ENCODE measurements at places on chromosomes 2 and 18.

DNA sequence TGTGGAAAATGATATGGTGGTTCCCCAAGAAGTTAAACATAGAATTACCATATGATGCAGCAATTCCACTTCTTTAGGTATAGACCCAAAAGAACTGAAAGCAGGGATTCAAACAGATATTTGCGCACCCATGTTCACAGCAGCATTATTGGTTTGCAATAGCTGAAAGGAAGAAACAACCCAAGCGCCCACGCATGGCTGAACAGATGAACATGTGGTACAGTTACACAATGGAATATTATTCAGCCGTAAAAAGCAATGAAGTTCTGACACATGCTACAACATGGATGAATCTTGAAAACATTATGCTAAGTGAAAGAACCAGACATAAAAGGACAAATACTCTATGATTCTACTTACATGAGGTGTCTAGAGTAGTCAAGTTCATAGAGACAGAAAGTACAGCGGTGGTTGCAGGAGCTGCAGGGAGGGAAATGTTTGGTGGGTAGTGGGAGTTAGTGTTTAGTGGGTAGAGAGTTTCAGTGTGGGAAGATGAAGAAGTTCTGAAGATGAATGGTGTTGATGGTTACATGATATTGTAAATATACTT is 26.7 kb upstream of the ASPRV1 start:
- no peak for DNase-seq

DNA sequence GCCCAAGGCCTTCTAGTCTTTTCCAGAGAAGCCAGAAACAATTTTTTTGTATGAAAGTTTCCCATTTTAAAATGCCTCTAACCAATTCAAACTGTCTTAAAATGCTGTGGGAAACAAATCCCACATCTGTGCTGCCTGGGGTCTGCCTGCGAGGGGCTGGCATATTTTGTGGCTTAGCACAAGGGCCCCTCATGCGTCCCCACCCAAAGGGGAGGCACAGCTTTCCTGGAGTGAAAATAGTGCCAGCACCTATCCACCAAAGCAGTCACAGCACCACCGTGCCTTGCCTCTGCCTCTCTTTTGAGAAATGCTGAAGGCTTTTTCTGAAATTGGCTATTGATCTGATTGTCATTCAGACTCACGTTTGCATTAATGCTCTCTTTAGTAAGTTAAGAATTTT is 22.2 kb upstream of the GNAL start:
- DNase-seq = no peak

DNA sequence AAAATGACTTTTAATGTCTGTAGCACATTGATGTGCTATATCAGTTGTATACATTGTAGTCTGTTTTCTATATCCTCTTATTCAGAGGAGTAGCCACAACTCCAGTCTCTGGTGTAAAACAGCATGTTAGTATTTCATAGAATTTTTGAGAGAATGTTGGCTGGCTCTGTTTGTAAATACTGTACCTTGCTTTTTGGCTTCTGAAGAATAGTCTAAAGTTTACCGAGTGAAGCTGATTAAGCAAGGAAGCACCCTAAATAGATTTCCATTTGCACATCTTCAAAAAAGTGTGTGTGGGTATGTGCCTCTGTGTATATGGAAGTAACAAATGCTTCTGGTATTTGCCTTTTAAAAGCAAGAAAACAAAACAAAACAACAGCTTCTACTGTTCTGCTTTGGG is 50.5 kb downstream of the MAP4K4 start:
- DNase-seq = no peak

DNA sequence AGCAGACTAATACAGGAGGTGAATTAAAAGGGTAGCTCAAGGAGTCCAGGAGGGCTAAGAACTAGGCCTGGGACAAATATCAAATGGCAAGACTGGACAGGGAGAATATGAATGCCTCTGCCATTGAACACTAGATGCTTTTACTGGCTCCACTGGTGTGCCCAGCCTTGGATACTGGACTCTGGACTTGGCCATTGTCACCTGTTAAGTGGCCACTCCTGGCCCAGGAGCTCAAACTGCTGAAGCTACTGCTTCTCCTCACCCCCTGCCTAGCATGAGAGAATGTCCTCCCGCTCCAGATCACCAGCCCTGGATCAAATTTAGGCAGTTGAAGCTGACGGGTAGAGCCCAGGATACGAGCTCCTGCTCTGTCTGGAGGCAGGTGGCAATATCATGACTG is 170.8 kb downstream of the DDX1 start:
- DNase-seq = no peak

- DNase-seq = no peak
Observed at GRCh38 chr2:44286884-44287638, 11.8 kb downstream of the SLC3A1 start.

DNA sequence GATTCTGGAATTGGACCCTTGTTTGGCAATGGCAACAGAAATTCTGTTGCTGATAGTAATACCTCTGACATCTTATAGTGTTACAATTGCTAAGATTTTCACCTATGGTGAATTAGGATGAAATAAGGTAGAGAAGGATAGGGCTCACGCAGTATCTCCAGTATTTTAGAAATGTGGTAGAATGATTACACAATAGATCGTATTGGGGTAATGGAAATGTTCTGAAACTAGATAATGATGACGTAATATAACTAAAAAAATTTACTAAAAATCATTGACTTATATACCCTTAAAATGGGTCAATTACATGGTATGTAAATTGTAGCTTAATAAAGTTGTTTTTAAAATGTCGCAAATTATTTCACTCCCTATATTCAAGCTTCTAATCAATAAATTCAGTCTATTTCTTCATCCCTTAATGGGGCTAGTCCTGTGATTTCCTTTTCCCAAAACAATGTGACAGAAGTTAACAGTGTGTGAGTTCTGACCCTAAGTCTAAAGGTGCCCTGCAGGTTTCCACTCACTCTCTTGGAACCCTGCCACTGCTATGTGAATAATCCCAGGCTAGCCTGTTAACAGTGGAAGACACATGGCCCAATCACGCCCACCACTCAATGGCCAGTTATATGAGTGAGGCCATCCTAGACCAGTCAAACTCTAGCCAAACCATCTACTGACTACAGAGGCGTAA is 31.2 kb downstream of the USP37 start:
- no peak for DNase-seq

GRCh38 chr2:21256006-21256405 is 132.2 kb downstream of the TDRD15 start:
- DNase-seq = peak; percentile 40

- no peak for DNase-seq
Observed at GRCh38 chr18:59386909-59387686, 28.0 kb upstream of the LMAN1 start.

DNA sequence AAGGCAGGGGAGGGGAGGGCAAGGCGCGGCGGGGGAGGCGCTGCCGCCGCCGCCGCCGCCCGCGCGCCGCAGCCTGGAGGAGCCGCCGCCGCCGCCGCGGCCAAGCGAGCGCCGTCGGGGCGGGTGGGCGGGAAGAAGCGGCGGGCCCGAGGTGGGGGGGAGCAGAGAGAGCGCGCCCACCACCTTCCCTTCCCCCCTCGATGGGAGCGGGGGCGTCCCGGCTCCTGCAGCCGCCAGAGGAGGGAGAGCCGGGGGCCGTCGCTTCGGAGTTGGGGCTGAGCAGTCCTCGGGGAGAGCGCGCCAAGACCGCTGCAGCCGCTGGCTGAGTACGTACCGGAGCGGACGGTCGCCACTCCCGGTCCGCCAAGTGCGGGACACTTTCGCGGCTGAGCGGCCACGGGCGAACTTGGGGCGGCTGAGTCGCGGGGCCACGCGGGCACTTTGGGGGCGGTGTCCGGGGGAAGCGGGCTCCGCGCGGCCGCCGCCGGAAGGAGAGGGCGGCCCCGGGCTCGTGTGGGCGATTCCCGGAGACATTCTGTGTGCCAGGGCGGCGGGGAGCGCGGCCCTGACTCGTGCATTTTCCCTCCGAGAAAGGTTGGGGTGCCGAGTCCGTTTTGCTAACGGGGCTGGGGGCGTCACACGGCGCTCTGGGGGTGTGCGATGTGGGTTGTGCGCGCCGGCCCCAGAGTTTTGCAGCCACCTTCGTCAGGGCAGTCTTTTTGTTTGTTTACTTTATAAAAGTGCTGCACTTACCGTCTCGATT is at the start of gene NAB1:
NAB1 (plus strand) TSS at position 49 of the 763 bp plus-strand sequence. CDS start 10,094 bp downstream, outside the sequence.
- DNase-seq = peak; percentile 34
